BJ (cell line): ENCODE measurements at places on chromosomes 16 and 17. TPM values are rescaled to one million over a fixed set of nuclear protein-coding genes. Genes with fewer than 3 reads are reported as not detected.

The KRT33A gene
- polyA plus RNA-seq: not detected in 2 replicates

The CDH3 gene
- polyA plus RNA-seq: 0.39 and 1.1 TPM in 2 replicates

The MARVELD3 gene
- not detected in 2 replicates for polyA plus RNA-seq

The NPIPB6 gene
- 0.15 and 0.34 TPM in 2 replicates for polyA plus RNA-seq

The SERPINF2 gene
- polyA plus RNA-seq: 0.02 TPM in 1 of 2 replicates, not detected in the other

The TSPAN10 gene
- polyA plus RNA-seq: 1.6 and 3.0 TPM in 2 replicates

The AIPL1 gene
- not detected in 2 replicates for polyA plus RNA-seq

The STX8 gene
- polyA plus RNA-seq: 44.7 and 77.2 TPM in 2 replicates

The ZNF205 gene
- polyA plus RNA-seq: 4.2 and 9.0 TPM in 2 replicates

The TAT gene
- not detected in 2 replicates for polyA plus RNA-seq

The MGAT5B gene
- 0.23 and 0.58 TPM in 2 replicates for polyA plus RNA-seq

The SLC52A1 gene
- polyA plus RNA-seq: 0.13 and 0.23 TPM in 2 replicates

The STAT3 gene
- polyA plus RNA-seq: 62.0 and 74.4 TPM in 2 replicates

The MEAK7 gene
- polyA plus RNA-seq: 29.1 and 41.2 TPM in 2 replicates

DNA sequence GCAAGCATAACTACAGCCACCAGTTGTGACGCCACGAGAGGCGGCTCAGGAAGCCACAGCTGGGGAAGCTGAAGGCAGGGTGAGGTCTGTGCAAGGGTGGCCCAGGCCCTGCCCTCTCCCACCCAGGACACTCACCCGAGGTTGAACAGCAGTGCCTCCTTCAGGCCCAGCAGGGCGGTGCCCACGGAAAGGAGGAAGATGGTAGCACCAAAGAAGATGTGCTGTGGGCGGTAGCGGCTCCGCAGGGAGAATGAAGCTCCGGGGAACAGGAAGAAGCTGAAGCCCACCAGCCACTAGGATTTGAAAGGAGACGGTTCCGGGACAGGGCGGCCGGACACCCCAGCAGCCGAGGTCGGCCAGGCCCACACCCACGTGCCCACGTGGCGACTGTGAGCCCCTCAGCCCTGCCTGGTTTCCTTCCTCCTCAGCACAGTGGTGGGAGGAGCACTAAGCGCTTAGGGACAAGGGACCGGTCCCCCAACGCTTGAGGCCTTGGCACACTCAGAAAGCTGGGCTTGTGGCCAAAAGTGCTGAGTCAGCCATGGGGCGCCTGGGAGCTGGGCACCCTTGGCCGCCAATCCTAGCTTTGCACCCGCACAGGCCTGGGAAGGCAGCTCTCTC lies 11.0 kb downstream of the CYB561 start:
- DNase-seq: no peak

GRCh38 chr17:77792626-77793025 lies 165.9 kb upstream of the TNRC6C start:
- DNase-seq: no peak

DNA sequence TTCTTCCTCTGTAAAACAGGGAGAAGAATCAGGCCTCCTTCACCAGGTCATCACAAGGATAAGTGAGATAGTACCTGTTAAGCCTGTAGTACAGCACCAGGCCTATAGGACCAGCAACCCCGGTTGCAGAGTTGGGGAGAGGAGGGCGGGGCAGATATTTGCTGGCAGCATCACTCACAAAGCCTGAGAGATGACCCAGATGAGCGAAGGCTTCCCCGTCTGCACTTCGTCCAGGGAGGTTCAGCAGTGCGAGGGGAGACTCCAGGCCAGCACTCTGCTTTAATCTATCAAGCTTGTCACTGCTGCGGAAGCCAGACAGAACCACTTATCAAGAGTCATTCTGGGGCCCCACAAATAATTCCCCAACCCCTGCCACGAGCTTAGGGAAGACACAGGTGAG lies 15.8 kb upstream of the RBBP6 start:
- no peak for DNase-seq

DNA sequence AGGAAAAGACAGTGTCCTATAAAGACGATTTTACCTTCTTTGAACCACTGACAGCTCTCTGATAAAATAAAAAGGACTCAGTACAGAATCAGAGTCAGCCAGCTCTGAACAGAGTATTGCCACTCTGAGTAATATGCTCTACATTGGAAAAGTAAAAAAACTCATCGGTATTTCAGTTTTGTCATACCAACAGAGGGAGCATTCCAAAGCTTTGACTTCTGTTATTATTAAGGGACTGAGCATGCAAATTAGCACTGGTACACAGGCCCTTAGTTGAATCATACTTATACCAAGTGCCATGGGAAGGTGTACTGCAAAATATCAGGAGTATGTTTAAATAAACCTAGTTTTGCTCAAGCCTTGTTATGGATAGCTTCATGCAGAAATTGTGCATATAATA lies 509.0 kb upstream of the KIF2B start:
- DNase-seq: no peak

DNA sequence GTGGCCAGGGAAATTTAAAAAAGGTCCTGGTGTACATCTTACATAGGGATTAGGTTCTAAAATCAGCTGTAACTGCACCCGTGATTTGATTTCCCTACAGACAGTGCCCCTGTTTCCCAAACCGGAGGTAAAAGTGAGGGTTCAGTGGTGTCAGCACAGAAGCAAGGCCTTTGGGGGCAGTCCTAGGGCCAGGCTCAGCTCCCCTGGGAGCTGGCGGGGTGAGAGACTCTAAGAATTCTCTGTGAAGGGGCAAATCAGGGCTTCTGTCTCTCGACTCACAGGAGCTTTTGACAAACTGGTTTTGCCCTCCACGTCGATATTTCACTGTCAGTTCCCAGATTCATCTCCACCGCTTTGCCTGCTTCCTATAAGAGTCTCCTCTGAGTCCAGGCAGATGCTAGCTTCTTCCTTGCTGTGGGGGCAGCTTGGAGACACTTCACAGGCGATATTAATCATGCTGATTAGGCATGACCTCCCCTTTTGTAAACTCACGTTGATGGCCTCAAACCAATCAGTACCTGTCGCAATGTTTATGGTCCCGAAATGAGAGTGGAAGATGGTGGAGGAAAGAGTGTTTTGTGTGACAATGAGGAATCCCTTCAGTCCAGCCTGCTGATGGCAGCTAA lies 234.2 kb upstream of the TOX3 start:
- no peak for DNase-seq

DNA sequence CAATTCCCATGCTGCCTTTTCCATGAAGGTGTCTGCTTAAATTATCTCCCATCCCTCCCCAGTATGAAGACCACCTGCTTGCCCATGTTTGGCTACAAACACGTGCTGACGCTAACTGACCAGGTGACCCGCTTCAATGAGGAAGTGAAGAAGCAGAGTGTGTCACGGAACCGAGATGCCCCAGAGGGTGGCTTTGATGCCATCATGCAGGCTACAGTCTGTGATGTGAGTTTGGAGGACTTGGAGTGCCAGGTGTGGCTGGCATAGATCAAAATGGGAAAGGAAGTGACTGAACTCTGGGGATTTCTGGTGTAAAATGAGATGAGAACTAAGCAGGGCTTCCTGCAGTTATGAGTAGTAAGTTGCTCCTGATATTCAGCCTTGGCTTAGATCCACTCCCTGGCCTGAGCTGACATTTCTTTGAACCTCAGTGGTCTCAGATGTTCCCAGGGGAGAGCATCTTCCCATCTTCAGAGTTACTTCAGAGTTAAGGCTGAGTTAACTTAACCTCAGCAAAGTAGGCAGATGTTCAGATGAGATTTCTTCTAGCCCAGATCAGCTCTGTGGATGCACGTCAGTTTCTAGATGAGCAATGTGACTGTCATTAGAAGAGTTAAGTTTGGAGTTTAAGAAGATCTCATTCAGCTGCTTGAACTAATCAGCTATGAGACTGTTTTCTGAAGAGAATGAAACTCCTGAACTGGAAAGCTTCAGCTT lies 32.7 kb downstream of the ITGB3 start:
- DNase-seq: no peak

- DNase-seq: no peak
Observed at GRCh38 chr16:53781023-53781605, 77.2 kb downstream of the FTO start.

GRCh38 chr17:1503699-1504098 lies 11.2 kb upstream of the MYO1C start:
- DNase-seq: no peak

DNA sequence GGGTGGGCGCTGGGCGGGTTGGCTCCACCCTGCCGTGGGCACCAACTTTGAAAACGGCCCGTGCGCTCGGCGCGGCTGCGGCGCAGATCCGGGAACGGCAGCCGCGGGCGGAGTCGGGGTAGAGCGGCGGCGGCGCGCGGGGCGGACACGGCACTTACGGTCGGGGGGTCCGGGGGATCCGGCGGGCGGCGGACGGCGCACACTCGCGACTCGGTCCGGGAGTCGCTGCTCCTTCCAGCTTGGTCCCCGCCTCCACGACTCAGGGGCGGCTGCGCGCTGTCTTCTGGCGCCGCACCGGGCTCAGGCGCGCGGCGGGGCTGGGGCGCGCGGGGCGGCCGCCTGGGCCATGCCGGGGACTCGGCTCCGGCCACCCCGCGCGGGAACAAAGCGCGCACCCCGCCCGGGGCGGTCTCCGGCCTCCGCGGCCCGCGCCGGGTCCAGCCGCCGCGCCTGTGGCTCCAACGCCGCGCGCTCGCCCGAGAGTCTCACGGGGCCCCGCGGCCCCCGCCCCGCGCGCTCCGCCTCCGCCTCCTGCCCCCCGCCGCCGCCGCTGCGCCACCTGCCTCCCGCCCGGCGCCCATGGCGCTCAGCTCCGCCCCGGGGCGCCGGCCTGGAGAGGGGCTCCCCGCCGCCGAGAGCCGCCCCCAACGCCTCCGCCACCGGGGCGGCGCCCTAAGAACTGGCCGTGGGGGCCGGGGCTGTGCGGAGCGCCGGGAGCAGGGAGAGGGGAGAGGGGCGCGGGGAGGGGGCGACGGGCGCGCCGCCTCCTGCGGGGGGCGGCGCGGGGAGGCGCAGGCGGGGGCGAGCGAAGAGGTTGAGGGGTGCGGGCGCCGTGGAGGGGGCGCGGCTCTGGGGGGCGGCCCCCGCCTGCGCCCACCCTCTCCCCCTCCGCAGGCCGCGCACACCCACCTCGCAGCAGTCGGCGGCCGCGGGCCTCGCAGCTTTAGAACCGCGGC lies 35.9 kb downstream of the CBFA2T3 start:
- no peak for DNase-seq

GRCh38 chr16:30416624-30417528 lies 9.5 kb downstream of the ZNF771 start:
- DNase-seq: no peak

GRCh38 chr16:4361944-4362311 lies 9.7 kb upstream of the VASN start:
- no peak for DNase-seq

GRCh38 chr16:22926105-22926751 lies 112.3 kb downstream of the HS3ST2 start:
- DNase-seq: no peak

GRCh38 chr16:69115837-69116236 lies 10.4 kb downstream of the HAS3 start:
- DNase-seq: no peak

- DNase-seq: no peak
Observed at GRCh38 chr16:77043076-77043475, 147.9 kb upstream of the MON1B start.

DNA sequence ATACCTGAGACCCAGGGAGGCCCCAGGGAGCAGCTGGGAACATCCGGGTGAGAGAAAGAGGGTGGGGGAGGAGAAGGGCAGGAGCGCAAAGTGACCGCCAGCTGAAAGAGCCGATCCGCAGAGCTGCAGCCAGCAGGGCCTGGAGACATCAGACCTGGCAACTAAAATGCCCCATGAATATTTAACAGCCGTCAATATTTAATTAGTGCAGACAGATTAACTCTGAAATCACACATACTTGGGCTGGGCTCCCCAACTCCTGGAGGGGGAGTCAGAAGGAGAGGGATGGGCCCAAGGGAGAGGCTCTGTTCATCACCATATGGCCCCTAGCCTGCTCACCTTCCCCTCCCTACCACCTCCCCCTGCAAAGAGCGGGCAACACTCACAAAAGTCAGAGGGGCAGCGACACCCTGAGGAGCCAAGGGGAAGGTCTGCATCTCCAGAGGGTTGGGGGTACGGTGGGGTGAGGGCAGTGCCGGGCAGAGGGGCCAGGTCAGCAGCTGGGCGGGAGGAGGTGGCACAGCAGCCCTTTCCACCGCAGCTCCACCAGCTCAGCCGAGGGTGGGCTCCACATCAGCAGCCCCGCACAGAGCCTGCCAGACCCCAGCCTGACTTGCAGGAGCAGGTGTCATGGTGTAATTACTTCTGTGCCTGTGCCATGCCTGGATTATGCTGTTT lies 61.9 kb upstream of the CCL1 start:
- no peak for DNase-seq

- no peak for DNase-seq
Observed at GRCh38 chr16:87333101-87333500, 15.9 kb upstream of the C16orf95 start.

DNA sequence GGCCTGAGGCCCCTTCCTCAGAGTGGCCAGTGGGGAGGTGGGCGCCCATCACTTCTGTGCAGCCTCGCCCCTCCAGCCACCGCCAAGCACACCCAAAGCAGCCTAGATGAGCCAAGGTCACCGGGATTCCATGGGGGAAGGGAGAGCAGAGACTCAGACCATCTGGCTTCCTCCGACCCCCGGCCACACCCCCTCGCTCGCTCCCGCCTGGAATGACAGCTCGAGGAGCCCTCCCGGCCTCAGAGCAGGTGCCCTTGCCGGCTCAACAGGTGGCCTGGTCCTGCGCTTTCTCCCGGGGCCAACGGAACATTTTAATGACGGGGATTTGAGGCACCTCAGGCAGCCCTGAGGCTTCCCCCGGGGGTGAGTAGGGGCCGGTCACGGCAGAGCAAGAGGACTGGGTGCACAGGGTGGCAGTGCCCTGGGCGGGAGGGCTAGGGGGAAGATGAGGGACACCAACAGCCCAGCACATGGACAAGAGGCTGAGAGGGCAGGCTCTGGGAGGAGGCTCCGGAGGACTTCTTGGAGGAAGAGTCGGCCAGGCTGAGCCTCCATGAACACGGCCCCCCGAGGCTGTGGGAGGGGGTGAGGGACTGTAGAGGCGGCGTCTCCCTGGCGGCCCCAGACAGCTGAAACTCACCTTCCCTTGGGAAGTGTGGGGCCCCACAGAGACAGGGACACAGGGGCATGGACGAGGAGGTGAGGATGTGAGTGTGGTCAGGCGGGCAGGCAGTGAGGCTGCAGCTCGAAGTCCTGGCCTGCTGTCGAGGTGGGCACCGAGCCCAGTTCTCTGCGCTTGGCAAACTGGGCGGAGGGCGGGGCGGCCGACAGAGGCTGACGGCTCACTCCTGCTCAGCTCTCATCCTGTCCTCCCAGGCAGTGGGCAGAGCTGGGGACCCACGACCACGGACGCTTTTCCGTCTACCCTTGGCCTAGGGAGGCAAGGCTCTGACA lies 12.5 kb upstream of the C1QTNF8 start:
- DNase-seq: no peak

- no peak for DNase-seq
Observed at GRCh38 chr16:22291020-22291419, 6.2 kb upstream of the POLR3E start.
